ENCODE measurements at places on chromosomes 3 and 15.

- DNase-seq, result no peak
Measured at GRCh38 chr15:62758952-62759349, 283.6 kb upstream of the TPM1 start.

- DNase-seq, result no peak
Measured at GRCh38 chr15:81085213-81085612, 48.9 kb upstream of the CFAP161 start.

DNA sequence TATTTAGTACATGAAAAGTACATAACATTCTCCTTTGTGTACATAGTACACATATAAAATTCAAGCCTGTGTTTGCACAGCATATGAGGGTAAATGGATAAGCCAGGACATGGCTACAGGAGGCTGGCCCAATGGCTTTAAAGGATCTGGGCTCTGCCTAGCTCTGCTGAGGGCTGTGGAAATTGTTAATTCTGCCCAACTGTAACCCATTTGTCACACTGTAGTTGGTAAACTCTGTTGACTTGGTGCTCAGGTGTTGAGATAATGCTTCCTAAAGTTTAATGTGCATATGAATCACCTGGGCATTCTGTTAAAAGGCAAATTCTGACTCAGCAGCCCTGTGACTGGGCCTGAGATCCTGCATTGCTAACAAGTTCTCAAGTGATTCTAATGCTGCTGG lies 196.5 kb upstream of the ZPLD1 start:
- no peak for DNase-seq

GRCh38 chr3:186121968-186122367 lies 13.1 kb upstream of the ETV5 start:
- no peak for DNase-seq

DNA sequence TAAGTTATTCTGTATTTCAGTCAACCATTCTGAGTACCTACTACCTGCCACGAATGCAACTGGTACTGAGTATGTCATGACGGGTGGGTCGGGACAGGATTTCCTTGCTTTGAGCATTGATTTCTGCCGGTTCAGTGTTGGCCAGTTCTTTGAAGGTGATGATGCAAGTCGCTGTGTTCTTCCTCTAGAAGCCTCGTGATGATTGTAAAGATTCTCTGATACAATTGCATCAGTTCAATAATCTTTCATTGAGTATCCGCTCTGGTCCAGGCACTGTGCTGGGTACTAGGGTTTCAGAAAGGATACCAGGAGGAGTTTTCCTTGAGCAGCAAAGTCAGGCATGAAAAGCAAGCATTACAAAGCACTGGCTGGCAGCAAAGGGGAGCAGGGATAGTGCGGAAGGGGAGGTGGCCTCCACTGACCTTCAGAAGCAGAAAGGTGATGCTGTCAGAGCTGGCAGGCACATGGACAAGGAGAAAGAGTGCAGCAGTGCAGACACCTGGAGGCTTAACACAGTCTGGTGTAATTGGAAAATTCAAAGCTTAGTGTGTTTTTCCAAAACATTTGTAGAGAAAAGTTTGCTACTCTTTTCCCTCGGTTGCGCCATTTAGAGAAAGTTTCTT lies 100.1 kb downstream of the RPL39L start:
- DNase-seq, result no peak

GRCh38 chr3:188888321-188889053 lies 283.3 kb upstream of the TPRG1 start:
- no peak for DNase-seq

DNA sequence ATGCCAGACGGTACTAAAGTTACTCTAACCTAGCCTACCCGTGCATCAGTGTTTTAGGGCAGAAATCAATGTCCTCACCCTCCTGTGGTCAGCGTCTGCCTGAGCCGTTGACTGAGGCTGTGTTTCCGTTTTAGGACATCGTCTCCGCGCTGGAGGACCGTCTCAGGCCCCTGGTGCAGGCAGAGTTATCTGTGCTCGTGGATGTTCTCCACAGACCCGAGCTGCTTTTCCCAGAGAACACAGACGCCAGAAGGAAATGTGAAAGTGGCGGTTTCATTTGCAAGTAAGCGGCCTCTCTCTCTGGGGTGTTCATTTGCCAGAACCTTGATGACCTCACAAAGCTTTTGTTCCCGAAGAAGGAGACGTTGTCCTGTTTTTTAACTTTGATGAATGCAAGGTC lies 217.0 kb downstream of the ITPR1 start:
- no peak for DNase-seq

GRCh38 chr15:88902846-88903245 lies 7.5 kb upstream of the HAPLN3 start:
- DNase-seq, result no peak

GRCh38 chr15:82934100-82934880 lies 18.2 kb downstream of the HOMER2 start:
- DNase-seq, result no peak

DNA sequence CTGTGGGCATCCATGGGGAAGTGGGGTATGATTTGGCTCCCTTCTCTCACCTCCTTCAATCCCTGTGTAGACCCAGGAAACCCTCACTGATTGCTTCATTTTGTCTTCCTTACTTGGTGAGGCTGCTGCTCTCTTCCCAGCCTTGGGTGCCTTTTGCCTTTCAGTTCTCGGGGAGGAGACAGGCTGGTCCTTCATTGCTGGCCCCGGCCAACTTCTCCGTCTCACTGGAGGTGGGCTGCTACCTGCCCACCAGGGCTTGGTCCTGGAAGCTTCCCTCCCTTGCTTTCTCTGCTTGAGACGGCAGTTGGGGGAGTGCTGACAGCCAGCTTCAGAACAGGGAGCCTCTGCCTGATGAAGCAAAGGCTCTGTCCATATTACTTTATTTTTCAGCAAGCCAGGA lies 4.7 kb downstream of the FOXL2 start:
- no peak for DNase-seq

DNA sequence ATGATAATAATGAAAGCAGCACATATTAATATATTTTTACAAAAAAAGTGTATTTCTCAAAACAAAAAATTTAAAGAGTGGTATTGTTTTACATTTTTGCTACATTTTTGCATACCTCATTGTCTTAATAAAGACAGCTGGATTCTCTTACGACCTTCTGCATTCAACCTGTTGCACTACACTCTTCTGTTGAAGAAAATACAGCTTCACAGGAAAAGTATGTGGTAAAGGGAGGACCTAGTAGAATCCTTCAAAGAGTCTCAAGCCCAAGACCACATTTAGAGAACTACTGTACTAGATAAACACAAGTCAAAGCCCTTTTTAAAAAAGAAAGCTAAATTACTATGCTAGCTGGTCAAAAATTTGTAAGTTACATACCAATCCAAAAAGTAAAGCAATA lies 7.9 kb downstream of the ZNF280D start:
- no peak for DNase-seq

DNA sequence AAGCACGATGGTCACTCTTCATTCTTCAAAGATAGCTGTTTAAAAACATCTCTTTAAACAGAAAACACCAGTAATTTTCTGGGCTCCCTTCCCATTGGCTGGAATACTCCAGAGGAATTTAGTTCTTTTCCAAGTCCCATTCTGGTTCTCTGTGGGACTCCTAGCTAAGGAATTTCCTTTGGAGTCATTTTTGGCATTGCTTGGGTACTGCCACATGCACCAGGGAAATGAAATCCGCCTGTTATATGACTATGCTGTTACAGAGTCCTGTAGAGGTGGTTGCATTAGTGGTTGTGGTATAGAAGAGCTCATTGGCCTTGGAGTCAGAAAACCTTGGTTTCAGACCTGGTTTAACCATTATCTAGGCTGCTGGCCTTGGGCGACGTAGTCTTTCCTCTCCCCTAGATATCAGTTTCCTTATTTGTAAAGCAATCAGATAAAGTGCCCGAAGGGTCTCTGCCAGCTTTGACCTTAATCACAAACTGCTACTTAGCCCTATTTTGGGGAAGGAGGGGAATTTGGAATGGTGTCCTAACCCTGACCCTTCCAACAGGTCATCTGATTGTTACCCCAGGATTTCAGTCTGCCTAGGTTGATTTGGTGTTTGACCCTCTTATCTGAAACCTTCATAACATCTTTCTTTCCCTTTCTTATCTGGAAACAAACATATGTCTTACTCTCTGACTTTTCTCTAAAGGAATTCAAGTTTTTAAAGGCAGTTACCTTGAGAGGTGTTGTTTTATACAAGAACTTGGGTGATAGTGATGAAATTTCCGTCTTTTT lies 13.4 kb downstream of the RTP1 start:
- no peak for DNase-seq

GRCh38 chr15:72925661-72926060 lies 126.6 kb upstream of the NEO1 start:
- DNase-seq, result no peak

- peak; percentile 64 for DNase-seq
Measured at GRCh38 chr3:59575113-59576001, 525.5 kb upstream of the CFAP20DC start.

DNA sequence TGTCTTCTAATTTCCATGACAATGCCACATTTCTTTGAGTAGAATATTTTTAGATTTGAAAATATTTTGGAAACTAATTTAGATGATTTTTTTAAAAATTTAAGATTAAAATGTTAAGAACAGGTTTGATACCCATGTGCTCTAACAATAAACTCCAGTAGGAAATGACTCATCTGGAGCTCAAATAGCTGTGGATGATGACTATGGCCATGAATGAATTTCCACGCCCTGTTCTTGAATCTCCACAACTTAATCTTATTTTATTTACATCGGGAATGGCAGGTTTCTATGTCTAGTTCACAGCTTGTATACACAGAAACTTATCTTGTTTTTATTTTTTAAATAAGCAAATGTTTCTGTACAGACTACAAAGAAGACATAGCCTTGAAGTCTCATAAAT lies 726.8 kb downstream of the NAALADL2 start:
- DNase-seq, result no peak

DNA sequence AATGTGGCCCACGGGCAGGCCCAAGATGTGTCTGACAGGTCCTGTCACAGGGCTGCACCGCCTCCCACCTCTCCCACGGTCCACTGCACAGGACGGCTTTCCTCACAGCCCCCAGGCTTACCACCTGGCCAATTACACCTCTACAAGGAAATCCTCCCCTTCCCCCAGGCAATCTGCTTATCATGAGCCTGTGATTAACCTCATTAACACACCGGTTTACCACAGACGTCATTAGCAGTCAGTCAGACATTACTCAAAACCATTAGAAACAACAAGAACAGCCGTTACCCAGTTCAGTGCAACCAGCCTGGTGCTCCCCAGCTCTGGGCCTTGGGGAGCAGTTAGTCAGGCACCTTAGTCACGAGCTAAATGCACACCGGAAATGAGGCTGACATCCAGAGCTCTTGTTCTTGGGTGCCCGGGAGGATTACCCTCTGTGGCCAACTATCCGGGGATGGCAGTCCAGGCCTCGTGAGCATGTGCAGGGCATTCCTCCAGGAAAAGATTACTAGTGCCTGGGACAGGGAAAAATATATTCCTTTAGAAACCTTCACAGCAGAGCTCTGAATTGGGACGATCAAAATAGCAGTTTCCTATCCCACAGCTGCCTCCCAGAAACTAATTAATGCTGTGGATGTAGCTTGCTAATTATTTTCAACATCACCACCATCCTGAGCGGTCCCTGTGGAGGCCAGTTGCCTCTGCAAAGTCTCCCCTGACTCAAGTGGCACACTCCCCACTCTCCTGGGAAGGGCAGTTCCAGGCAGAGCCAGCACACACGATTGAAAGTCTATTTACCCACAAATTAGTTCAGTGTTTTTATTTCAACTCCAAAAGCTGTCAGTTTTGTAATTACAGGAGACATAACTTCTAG lies 117.4 kb upstream of the ZBED2 start:
- no peak for DNase-seq

Data from hypothalamus (tissue), 51 donors.